ENCODE measurements at places on chromosomes 4 and X.

DNA sequence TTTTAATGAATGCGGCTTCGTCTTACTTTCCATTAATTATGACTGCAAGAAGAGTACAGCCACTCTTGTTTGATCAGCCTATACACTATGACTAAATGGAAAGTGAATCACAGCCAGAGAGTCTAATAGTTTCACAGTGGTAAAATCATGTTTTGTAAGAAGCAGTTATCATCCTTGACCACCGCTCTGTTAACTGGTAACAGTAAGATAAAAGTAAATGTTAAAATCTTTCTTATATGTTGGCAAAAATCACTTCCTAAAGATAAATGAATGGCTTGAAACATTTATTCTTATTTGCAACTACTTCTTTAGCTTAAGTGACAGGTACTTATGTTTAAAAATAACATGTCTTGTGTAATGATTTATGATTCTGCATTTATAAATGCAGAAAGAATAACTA, 13.2 kb downstream of the GALNT7 start:
- DNase-seq = no peak

DNA sequence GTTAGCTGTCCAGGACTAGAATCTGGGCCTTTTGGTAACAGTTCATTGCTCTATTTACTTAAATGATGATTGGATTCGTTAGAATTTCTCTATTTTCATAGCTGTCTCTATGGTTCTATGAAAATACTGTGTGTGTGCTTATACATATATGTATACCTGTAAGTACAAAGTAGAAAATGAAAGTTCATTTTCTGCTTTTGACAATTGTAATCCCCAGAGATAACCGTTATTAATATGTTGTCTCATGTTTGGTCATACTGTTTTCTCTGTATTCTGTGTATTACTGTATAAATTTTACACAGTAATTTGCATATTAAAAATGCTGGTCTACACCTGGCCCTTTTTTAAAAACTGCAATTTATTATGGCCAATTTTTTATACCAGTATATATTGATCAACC, 55.4 kb downstream of the CLCN3 start:
- DNase-seq = no peak

DNA sequence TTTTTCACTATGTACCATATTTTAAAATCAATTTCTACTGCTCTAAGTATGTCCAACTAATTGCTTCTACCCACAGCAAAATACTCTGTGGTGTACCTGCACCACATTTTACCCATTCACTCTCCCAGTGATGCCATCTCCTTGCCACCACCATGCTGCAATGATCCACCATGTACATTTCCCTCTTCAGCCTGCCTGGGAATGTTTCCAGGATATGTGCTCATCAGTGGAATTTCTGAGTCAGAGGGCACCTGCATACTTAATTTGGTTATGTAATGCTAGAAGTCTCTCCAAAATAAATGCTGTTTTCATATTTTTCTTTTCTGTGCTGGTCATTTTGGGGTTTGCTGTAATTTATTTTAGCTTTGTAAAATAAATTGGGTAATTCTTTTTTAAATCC, 33.2 kb upstream of the OCIAD2 start:
- DNase-seq = no peak

DNA sequence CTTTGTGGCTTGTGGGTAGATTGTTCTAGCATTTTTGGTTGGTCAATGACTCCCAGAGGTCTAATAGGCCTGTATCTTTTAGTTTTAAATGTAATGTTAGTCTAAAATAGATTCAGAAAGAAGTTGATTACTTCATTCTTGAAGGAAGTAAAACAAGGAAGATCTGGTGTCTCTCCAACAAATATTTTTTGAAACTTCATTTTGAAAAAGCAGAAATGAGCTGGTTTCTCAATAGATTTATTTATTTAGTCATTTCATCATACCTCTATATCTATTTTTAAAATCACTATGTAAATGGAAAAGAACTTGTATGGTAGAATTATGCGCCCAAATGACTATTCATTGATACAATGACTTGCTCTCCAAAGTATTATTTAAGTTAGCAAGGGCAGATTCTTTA, 7.2 kb downstream of the HTR2C start:
- no peak for DNase-seq

DNA sequence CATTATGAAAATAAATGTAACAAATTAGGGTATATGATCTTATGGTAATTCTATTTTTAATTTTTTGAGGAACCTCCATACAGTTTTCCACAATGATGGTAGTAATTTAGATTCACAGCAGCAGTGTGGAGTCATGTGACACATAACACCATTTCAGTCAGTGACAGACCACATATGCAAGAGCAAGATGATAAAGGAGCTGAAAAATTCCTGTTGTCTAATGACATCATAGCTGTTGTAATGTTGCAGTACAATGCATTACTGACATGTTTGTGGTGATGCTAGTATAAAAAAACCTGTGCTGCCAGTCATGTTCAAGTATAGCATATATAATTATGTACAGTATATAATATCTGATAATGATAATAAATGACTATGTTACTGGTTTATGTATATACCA, 28.5 kb downstream of the EMCN start:
- no peak for DNase-seq

DNA sequence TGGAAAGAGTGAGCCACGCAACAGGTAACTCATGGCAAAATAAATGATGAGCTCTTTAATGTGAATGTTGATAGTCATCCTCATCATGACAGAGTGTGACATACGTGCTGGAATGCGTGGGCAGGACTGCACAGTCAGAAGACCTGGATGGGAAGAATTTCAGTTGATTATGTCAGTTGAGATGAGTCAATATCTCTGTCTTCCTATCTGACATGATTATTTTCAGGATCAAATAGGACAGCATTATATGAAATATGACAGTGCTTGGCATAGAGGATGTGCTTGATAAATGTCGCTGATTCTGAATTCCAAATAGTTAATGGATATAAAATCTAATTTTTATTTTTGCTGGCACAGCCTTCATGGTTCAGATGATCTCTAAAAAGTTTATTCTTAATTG, 95.1 kb downstream of the IL15 start:
- DNase-seq = no peak

- DNase-seq = no peak
Measured at GRCh38 chr4:57719456-57719855, 609.3 kb upstream of the IGFBP7 start.

DNA sequence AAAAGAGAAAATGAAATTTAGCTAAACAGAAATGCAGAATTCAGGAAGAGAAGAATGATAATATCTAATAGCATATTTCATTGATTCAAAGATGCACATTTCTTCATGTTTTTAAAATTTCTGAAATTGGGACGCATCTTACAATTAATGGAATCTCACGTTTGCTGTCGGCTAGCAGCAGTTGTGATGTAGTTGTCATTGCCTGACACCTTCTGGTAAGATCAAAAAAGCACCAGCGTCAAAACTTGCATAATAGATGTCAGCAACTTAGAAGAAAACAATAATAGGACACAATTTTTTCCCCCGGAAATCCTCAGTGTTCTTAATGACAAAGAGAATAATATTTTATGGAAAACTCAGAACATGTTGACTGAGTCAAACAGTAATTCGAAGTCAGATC, 29.8 kb upstream of the SLC7A3 start:
- DNase-seq = no peak

DNA sequence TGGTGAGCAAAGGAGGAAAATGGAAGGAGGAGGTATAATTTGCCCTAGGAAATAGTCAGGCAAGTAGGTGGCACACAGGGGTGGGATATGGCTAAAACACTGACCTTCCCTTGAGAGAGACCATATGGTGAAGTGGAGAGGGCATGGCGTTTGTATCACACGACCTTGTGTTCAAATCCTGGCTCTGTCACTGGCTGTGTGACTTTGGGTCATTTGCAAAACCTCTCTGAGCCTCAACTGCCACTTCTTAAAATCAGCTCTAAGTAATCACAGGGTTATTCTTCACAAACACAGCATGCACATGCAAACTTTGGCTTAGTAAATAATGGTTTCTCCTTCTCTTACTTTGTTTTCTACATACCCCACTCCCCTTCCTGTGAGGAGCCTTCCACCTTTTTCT, 8.7 kb downstream of the PDGFRA start:
- no peak for DNase-seq

GRCh38 chr4:165905405-165906027, 32.5 kb downstream of the TLL1 start:
- no peak for DNase-seq

GRCh38 chr4:182809417-182810102, 107.6 kb downstream of the DCTD start:
- no peak for DNase-seq

DNA sequence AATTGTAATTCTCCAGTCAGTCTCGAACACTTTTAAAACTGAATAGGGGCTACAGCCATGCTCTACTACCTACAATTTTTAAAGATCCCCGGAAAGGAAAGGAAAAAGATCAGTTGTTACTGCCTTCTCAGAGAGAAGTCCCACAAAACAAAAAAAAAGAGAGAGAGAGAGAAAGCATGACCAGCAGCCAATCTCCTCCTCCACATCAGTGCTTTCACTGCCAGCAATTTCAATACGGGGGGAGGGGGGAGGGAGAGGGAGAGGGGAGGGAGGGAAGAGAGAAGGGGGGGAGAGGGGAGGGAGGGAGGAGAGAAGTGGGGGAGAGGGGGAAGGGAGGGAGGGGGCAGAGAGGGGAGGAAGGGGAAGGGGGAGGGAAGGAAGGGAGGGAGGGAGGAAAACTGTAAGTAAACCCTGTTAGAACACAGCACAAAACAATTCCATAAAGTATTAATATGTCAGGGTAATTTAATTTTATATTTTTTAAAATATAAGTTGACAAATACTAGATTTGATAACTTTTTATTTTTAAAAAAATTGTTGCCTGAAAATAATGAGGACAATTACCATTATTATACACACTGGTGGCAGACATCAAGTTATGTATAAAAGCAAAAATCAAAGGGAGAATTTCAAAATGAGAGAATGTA, 108.0 kb downstream of the LRBA start:
- DNase-seq = no peak

DNA sequence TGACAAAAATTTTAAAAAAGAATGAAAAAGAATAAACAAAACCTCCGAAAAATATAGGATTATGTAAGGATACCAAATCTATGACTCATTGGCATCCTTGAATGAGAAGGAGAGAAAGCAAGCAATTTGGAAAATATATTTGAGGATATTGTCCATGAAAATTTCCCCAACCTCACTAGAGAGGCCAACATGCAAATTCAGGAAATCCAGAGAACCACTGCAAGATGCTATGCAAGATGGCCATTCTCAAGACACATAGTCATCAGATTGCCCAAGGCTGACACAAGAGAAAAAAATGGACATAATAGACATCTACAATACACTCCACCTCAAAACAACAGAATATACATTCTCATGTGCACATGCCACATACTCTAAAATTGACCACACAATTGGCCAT, 135.9 kb upstream of the SPANXB1 start:
- no peak for DNase-seq

- DNase-seq = no peak
Measured at GRCh38 chr4:67604749-67605148, 46.2 kb downstream of the STAP1 start.

DNA sequence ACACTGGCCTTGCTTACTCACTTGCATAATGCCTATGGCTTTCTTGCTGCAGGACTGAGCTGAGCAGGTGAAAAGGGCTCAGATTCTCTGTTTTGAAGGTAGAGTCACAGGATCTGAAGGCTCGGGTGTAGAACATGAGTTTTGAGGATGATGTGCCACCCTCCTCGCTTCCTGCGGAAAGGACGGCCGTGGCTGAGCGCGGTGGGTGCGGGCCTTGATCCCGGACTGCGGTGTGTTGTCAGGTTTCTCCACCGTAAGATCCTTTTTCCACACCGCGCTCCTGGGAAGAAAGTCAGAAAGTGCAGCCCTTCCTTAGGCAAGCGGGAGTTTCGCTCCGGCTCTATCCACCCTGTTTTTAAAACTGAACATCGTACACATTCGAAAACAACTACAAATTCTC, 36.2 kb downstream of the ZFP42 start:
- no peak for DNase-seq

- no peak for DNase-seq
Measured at GRCh38 chr4:170057866-170058265, 31.7 kb upstream of the MFAP3L start.

GRCh38 chr4:101345271-101345595, 2.1 kb downstream of the PPP3CA start:
- DNase-seq = peak; percentile 22

DNA sequence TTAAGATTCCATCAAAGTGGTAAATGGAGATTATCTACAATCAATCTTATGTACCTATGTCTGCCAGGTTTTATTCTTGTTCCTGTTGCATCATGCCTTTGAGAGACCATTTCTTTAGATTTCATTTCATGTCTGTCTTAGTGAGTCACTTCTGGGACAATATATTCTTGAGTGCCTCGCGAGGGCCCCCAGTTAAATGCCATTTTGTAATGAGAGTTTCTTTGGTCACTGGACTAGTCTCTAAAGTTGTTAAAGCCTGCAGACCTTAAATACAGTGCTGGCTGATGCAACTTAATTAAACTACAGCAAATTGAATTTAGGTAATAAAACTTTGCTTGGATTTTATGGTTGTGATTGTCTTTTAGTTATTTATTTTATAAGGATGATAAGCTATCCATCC, 87.2 kb upstream of the PITX2 start:
- DNase-seq = no peak

DNA sequence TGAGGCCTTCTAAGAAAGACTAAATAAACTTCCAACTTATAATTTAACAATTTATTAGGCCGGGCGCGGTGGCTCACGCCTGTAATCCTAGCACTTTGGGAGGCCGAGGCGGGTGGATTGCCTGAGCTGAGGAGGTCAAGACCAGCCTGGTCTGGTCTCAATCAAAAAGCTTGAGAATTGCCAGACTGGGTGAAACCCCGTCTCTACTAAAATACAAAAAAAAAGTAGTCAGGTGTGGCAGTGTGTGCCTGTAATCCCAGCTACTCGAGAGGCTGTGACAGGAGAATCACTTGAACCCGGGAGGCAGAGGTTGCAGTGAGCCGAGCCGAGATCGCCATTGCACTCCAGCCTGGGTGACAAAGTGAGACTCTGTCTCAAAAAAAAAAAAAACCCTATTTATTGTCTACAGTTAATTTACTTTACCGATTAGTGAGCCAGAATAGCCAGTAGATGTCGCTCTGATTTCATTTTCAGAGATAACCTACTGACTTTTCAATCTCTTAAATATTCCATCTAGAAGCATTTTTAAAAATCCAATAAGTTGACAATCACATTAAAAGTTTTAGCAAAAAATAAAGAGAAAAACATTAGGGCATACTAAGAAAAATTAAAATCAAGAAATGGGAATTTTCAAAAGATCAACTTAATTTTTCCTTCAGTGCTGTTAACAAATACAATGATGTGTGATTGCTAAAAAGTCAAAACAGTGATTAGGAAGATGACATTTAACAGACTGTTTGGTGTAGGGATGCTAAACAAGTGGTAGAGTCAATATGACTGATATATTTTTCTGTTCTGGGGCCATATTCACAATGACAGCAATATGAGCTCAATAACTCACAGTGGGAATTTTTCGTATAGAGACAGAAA, 4.3 kb upstream of the SHROOM3 start:
- DNase-seq = no peak
